ENCODE measurements at places on chromosomes 16 and 17.

DNA sequence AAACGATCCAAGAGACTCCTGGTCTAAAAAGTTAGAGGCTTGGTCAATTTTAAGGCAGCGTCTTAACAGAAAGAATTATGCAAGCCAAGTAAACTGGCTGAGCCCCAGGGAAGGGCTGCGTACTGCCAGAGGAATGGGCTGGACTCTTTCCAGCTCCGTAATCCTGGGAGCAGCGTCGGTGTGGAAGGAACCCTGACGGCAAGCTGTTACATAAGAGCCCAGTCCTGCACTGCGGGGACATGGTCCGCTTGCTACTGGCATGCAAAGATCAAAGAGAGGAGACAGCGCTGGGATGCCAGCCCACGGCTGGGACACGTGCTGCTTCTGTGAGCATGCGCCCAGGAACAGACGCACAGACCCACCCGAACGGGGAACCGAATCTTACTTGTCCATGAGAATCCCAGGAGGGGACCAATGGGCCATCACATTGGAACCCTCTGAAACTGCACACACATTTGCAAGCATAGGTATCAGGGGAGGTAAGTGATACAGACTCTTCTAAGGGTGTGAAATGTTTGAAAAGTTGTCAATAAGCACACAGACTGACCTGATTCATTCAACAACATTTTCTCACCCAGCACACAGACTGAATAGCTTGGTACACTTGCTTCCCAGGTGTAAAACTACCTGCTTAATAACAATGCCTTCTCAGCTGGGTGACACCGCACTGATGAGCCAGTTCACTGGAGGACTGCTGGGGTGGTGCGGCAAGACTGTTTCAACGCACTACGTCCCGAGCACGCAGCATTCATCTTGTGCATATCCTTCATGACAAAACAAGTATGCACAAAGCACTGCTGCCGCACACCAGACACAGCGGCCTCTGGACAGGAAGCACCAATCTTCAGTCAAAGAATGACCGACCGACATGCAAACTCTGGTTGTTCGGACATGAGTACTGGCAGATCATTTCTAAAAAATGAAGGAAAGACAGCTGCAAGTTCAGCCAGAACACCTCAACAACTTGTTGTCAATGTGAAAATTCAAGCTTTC lies 94.9 kb downstream of the ANKRD11 start:
- DNase-seq, result no peak

- DNase-seq, result no peak
Measured at GRCh38 chr17:63222655-63223054, 223.5 kb downstream of the CYB561 start.

- DNase-seq, result no peak
Measured at GRCh38 chr17:72603420-72604242, 482.8 kb downstream of the SOX9 start.

DNA sequence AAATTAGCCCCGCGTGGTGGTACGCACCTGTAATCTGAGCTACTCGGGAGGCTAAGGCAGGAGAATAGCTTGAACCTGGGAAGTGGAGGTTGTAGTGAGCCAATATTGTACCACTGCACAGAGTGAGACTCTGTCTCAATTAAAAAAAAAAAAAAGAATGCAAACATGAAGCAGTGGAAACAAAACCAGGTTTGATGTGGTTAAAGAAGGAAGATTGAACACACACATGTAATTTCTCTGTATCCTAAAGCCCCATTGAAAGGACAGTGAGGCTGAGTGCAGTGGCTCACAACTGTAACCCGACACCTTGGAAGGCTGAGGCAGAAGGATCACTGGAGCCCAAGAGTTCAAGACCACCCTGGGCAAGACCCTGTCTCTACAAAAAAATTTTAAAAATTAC lies 26.5 kb upstream of the SBK1 start:
- DNase-seq, result no peak

GRCh38 chr16:25064937-25065336 lies 46.6 kb upstream of the LCMT1 start:
- no peak for DNase-seq

DNA sequence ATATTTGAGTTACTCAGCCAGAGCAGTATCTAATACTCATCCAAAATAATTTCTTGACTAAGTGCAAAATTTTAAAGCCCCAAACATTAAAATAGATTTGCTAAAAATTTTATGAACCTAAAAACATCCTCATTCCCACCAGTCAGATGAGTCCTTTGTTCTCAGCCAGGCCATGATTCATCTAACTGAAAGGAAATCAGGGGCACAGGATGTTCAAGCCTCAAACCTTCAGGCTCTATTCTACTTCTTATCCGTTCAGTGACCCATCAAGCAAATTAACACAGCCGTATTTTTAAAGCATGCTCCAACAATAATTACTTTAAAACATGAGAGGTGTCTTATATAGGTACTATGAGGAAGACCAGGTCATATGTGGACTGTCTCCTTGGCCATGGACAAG lies 176.5 kb upstream of the MON1B start:
- DNase-seq, result no peak

GRCh38 chr17:17926840-17927449 lies 45.3 kb downstream of the TOM1L2 start:
- DNase-seq, result no peak

DNA sequence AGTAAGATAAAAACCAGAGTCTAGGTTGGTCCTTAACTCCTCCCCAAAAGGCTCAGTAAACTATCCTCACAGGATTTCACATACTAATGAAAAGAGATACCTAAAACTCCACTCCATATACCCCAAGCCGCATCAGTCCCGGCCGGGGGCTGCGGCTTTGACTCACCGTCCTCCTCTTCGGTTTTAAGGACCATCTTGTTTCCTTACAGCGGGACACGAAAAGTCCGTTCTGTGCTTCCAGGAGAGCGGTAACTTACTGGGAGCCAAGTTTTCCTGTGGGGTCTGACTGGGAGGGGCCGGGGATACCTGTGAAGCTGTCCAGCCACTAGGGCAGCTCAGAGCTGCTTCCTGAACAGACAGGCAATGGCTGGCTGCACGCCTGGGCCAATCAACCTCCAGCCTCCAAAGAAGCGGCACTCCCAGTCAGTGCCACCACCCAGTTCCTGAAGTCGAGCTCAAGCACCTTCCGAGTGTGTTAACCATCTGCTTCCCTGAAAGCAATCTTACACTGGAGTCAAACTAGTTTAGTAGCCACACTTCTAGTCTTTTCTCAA lies 45.5 kb downstream of the CYTH1 start:
- DNase-seq, result no peak

GRCh38 chr17:45261577-45262515 lies at the start of gene SPATA32:
TSS of gene SPATA32 (minus strand) at chr17:45262094. CDS start at chr17:45262016, 78 bp downstream.
- peak; percentile 56 for DNase-seq
